ENCODE measurements at places on chromosomes 2 and 18. TPM values are rescaled to one million over a fixed set of nuclear protein-coding genes. Genes with fewer than 3 reads are reported as not detected.

The GULP1 gene
- 18.7 TPM for total RNA-seq

The ACADL gene
- total RNA-seq: 2.7 TPM

The GAREM1 gene
- total RNA-seq: 70.9 TPM

GRCh38 chr2:18829251-18829902, 240.0 kb upstream of the NT5C1B start:
- no peak for DNase-seq

DNA sequence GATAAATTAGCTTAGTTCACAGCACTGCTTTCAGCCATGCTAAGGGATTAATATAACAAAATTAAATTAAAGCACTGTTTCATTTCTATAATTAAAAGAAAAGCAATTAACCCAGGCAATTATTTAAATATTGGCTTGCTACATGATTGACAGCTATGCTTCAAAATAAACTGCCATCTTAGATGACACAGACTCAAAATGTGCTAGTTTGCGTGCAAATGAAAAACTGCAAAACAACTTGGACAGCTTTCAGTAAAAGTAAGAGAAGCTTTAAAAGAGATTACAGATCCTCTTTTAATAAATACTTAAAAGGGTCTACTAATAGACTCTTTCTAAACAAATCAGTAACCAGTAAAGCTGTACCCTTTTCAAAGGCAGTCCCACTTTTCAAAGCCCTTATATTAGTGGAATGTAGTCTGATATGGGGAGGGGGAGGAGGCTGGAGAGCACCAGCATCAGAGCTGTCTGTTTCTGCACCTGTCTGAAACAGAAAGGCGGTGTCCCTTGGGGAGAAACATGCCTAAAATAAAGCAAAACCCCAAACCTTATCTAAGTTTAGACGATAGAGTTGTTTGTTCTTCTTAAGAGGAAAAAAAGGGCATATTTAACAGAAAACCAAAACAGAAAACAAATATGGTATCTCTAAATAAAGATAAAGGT, 20.8 kb downstream of the EIF2AK3 start:
- no peak for DNase-seq

The MBOAT2 gene
- 47.2 TPM for total RNA-seq

The TDRD15 gene
- total RNA-seq: not detected

GRCh38 chr2:48984922-48985321, 169.4 kb downstream of the FSHR start:
- no peak for DNase-seq

Data from lower leg skin (tissue), 4 donors.